ENCODE measurements at places on chromosomes 5 and 9.

DNA sequence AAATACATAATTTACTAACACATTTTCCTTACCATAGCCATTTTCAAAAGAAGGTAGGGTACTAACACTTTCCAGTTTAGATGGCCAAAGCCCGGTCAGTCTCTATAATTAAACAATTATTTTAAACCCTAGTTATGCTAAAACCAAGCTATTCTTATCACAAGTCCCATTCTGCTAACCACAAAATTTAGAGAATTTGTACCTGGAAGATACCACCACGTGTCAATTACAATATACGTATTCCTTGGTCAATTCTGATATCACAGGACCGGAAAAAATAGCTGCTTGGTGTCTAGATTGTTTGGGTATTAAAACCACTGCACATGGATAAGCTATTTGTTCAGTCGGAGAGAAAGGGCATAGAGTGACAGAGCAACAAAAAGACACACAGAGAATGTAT, 18.9 kb upstream of the SKP1 start:
- no peak for DNase-seq

DNA sequence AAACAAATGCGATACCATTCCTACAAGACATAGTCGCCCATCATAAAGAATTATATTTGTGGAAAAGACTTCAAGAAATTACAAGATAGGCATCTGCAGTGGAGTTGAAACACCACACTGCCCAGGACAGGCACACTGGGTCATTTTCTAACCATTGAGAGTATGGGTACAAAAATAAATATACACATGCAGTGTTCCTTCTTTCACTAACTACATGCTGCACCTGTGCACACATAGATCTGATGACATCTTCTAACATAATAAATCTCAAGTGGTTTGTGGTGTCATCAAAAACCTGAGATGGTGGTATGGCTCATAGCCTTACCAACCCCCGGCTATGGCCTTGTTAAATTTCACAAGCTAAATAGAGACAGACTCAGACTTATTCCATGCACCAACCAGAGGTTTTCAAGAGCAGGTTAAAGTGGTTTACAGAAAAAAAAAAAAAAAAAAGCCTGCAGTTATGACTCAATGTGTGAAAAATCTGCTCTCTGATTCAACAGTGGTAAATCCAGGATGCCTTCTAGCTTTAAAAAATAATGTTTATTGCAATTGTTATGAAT, 12.4 kb upstream of the NFIB start:
- DNase-seq, result peak; percentile 49

GRCh38 chr5:150499437-150499956, 8.4 kb upstream of the NDST1 start:
- DNase-seq, result no peak

DNA sequence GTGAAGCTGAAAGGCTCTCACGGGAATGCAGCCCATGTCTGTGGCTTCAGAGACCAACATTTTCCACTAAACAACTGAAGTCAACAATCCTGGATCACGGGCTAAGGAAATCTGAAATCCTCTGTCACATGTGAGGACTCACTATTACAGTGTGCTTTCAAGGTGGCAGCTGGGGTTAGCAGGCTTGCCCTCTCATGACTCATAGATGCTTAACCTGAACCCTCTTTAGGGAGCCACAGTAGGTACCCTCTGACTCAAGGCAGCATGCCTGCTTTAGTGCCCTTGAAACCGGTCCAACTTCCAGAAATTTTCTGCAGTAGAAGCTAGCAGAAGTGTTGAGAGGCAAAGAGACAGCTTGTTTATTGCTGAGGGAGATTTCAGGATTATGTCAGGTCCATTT, 232.5 kb downstream of the GABRB2 start:
- no peak for DNase-seq

- peak; percentile 72 for DNase-seq
Measured at GRCh38 chr5:170638454-170639220, 134.8 kb downstream of the KCNIP1 start.

- DNase-seq, result peak; percentile 39
Measured at GRCh38 chr9:137045294-137046087, 486 bp downstream of the NPDC1 start.
